ENCODE measurements at places on chromosomes 1 and 21. TPM values are rescaled to one million over a fixed set of nuclear protein-coding genes. Genes with fewer than 3 reads are reported as not detected.

Gene EVA1C
- 0.20 TPM for total RNA-seq

Gene MFSD2A
- total RNA-seq = 30.3 TPM

Gene SNX7
- not detected for total RNA-seq

Gene CYP4A22
- not detected for total RNA-seq

Gene PGBD5
- not detected for total RNA-seq

Gene S100A7A
- total RNA-seq = not detected

Gene CELA3B
- not detected for total RNA-seq

DNA sequence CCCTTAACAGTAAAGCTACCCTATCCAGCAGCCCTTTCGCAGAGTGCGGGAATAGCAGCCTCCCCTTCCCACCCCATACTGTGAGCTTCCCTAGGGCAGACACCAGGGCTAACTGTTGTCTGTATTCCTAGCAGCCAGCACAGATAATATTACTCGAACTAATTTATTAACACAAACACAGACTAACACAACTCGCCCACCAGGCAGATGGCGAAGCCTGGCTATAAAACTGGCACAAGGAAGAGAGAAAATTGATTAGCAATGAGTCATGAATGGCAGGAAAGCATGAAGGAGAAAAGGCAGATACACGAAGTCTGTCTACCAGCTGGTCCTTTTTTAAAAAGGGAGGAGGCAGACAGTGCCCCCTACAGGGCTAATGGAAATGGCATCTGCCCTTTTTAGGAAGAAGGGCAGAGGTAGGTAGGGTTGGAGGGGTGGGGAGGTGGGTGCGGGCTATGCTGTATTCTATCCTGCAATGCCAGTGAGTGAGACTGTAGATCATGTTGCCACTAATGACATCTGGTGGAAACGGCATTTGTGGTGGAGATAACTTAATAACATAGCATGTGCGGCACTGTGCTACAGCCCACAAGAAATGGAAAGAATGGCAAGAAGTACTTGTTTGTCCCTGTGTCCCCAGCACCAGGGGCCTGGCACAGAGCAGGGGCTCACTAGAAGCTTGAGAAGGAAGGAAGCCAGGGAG is 30.6 kb upstream of the CTPS1 start:
- peaks cover 35% of the 10 kb centered on the region for H3K27me3 ChIP-seq
- no peak overlapping the region for H3K27ac ChIP-seq
- peaks cover 5% of the 10 kb centered on the region for H3K4me1 ChIP-seq
- no peak for DNase-seq
- no peak overlapping the region for H3K4me3 ChIP-seq
- no peaks in the 10 kb centered on the region for H3K36me3 ChIP-seq

- H3K4me3 ChIP-seq = peak overlapping the region; percentile 83
- peaks cover 13% of the 10 kb centered on the region for H3K27me3 ChIP-seq
- H3K4me1 ChIP-seq = peaks cover 23% of the 10 kb centered on the region
- no peak for DNase-seq
- peaks cover 17% of the 10 kb centered on the region for H3K36me3 ChIP-seq
Observed at GRCh38 chr1:37794372-37795339, 1.0 kb downstream of the MANEAL start.

DNA sequence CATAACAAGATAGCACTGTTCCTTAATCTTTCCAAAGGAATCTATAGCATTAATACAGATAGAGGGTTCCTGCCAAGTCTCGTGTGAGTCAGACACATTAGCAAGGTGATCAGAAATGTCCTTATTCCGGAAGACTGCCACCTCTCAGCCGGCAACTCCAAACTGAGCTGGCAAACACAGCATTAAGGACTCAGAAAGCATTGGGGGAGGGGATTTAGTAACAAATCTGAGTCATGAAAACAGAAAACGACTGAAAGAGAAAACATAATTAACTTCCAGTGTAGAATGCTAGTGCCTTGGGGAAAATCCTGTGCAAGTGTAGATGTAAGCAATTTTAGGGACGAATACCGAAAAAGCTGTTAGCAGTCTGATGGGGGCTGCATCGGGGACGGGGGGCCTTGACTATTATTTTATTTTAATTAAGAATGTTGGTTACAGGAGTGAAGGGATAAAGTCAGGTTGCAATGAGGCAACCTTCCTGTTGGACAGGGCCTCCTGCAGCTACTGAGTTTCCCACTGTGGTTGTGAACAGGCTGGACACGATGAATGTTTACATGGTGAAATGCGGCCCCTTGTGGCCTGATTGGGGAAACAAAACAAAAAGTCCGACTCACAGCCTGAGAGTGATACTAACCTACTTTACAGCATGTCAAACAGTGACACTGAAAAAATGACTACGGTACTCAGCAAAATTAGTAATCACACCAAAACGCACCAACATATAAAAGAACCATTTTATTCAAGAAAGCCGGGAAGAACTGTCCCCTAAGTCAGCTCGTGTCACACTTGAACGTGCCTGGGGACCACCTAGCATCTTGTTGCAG is 20.7 kb downstream of the MIS18A start:
- H3K36me3 ChIP-seq = no peaks in the 10 kb centered on the region
- H3K4me1 ChIP-seq = no peaks in the 10 kb centered on the region
- peaks cover 12% of the 10 kb centered on the region for H3K27me3 ChIP-seq

- DNase-seq = no peak
- no peaks in the 10 kb centered on the region for H3K27me3 ChIP-seq
- peaks cover 3% of the 10 kb centered on the region for H3K36me3 ChIP-seq
- H3K4me1 ChIP-seq = no peaks in the 10 kb centered on the region
Observed at GRCh38 chr1:59705466-59706302, 109.1 kb upstream of the HOOK1 start.

GRCh38 chr1:199767700-199768099 is 259.8 kb upstream of the NR5A2 start:
- H3K36me3 ChIP-seq = peaks cover 3% of the 10 kb centered on the region
- H3K27ac ChIP-seq = no peak overlapping the region
- peaks cover 27% of the 10 kb centered on the region for H3K27me3 ChIP-seq
- no peaks in the 10 kb centered on the region for H3K4me1 ChIP-seq

- H3K27me3 ChIP-seq = peaks cover 2% of the 10 kb centered on the region
- DNase-seq = no peak
- no peaks in the 10 kb centered on the region for H3K4me1 ChIP-seq
- no peak overlapping the region for H3K4me3 ChIP-seq
- no peak overlapping the region for H3K27ac ChIP-seq
Observed at GRCh38 chr1:230317823-230318819, 108.0 kb downstream of the PGBD5 start.

GRCh38 chr1:69305621-69306020 is 262.1 kb upstream of the LRRC7 start:
- no peak for DNase-seq
- H3K4me3 ChIP-seq = no peak overlapping the region
- H3K27ac ChIP-seq = no peak overlapping the region
- no peaks in the 10 kb centered on the region for H3K27me3 ChIP-seq

DNA sequence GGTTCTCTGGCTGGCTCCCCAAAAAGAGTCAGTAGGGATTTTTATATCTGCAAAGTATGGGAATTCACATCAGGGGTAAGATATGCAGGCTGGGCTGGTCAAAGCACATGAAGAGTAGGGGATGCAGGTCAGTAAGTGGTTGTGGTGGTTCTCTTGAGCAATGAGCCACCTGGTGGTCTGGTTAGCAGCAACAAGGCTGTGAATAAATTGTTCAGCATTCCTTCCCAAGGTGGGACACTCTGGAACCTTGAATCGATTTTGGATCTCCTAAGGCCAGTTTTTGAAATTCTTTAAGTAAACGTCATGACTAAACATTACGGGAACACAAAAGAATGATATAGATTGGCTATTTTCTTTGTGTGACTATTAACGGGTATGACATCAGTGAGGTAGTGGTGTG is 563.0 kb upstream of the NEGR1 start:
- H3K4me3 ChIP-seq = no peak overlapping the region
- no peaks in the 10 kb centered on the region for H3K36me3 ChIP-seq
- H3K27ac ChIP-seq = no peak overlapping the region
- no peak for DNase-seq
- H3K27me3 ChIP-seq = no peaks in the 10 kb centered on the region
- no peaks in the 10 kb centered on the region for H3K4me1 ChIP-seq

- no peak overlapping the region for H3K27ac ChIP-seq
- peaks cover 24% of the 10 kb centered on the region for H3K27me3 ChIP-seq
- H3K4me3 ChIP-seq = no peak overlapping the region
- no peaks in the 10 kb centered on the region for H3K36me3 ChIP-seq
- H3K4me1 ChIP-seq = no peaks in the 10 kb centered on the region
- no peak for DNase-seq
Observed at GRCh38 chr1:15176898-15177665, 23.5 kb downstream of the TMEM51 start.

DNA sequence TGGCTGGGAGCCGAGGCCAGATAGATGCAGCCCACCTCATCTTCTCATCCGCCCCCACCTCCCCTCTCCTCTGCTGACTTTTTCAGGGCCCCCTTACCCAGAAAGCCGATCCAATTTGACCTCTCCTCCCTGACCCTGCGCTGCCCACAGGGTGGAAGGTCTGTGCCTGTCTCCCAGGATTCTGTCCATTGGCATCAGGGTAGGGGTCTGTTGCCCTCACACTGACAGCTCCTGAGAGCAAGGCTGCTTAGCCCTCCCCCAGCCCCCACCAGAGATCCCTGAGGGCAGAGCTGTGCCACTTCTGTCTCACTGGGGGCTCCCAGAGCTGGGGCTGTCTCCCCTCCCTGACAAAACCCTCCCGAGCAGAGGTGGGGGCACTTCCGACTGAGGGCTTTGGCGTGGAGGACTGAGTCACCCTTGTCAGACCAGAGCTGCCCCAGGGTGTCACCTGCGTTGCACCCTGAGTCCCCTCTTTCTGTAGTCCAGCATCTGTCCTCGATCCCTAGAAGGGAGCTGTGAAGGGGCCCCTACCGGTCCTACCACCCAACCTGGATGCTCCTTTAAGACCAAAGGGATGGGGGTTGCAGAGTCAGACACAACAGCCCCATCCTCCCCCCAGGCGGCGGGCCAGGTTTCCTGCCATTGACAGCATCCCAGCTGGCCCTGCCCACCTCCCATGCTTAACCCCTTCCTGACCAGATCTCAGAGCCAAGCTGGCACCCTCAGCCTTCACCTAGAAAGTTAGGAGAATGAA is 2.4 kb upstream of the FAM110D start:
- H3K4me1 ChIP-seq = no peaks in the 10 kb centered on the region
- no peak overlapping the region for H3K4me3 ChIP-seq
- no peak overlapping the region for H3K27ac ChIP-seq
- H3K27me3 ChIP-seq = peaks cover 33% of the 10 kb centered on the region
- DNase-seq = no peak
- no peaks in the 10 kb centered on the region for H3K36me3 ChIP-seq

DNA sequence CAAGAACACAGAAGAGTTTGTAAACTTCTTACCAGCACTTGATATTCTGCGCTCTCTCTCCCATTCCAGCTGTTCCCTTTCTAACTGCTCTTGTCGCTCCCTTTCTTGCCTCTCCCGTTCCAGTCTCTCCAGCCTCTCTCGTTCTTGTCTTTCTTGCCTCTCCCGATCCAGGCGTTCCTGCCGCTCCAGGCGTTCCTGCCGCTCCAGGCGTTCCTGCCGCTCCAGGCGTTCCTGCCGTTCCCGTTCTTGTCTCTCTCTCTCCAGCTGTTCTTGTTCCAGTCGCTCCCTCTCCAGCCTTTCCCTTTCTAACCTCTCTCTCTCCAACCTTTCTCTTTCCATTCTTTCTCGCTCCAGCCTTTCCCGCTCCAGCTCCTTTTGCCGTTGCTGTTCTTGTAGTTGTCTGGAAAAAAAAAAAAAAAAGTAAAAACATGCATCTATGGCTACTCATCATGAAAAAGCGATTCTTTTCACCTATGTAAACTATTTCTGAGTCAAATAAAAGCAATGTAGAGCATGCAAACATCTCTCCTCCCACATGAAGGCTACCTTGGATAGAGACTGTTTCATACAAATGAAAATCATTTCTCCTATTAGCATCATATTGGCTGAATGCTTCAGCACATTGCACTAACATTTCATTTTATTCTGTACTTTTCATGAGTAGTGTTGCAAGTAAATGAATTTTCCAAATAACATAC is 91.5 kb upstream of the LBR start:
- no peak for DNase-seq
- H3K27ac ChIP-seq = no peak overlapping the region
- peaks cover 4% of the 10 kb centered on the region for H3K36me3 ChIP-seq
- peaks cover 8% of the 10 kb centered on the region for H3K27me3 ChIP-seq
- H3K4me1 ChIP-seq = no peaks in the 10 kb centered on the region

DNA sequence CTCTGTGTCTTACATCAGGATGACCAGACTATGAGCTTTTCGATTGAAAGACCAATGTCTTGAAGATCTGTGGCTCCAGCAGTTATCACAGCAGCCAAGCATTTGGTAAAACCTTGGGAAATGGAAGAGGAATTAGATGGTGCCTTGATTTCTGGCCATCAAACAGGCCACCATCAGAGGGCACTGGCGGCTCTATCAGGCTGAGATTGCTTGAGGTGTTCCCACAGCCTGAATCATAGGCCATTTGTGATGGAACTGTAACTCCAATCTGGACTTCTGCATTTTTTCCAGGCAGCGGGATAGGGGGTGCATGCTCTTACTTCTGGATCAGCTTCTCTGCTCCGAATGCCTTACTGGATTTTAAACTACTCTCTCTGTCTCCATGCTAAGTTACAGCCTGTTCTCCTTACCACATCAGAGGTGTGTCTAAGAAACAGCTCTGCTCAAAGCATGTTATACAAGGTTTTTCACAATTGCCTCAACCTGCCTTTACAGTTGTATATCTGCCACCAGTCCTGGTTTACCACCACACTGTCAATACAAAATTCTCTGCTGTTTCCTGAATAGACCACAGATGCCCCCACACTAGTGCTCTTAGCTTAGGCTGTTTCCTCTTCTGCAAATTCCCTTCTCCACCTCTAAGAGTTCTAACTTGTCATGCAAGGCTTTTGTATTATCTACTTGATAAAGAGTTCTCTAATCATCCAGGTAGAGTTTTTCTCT is 180.9 kb downstream of the PTGER3 start:
- H3K4me1 ChIP-seq = no peaks in the 10 kb centered on the region
- H3K27ac ChIP-seq = no peak overlapping the region
- no peaks in the 10 kb centered on the region for H3K36me3 ChIP-seq

DNA sequence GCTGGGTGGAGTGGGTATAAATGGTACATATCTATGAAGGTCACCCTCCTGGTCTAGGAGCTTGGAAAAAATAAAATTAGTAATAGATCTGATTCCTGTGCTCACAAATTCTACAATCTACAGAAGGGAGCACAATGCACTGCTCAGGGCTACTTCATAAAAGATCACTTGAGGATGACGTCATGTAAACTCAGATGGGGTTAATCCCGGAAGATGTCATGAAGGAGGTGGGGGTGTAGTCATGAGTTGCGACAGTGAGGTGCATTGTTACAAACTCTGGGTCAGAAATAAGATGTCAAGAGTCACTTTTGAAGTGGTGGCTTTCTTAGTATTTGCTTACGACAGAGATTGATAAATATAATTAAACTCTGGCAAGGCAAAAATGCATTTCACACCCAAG is 68.2 kb downstream of the LHX9 start:
- no peak overlapping the region for H3K4me3 ChIP-seq
- H3K36me3 ChIP-seq = no peaks in the 10 kb centered on the region
- peaks cover 4% of the 10 kb centered on the region for H3K27me3 ChIP-seq

GRCh38 chr1:4084048-4084431 is 184.0 kb upstream of the C1orf174 start:
- no peak for DNase-seq
- no peaks in the 10 kb centered on the region for H3K4me1 ChIP-seq
- peaks cover 3% of the 10 kb centered on the region for H3K27me3 ChIP-seq
- H3K36me3 ChIP-seq = no peaks in the 10 kb centered on the region

GRCh38 chr21:33393348-33393747 is 9.9 kb upstream of the IFNGR2 start:
- no peaks in the 10 kb centered on the region for H3K27me3 ChIP-seq
- no peak overlapping the region for H3K4me3 ChIP-seq
- no peak overlapping the region for H3K27ac ChIP-seq
